ENCODE measurements at places on chromosomes 6 and 20.
A peak's percentile ranks its signal among the peaks of the same experiment; 100 is the strongest.

- no peak for DNase-seq
Measured at GRCh38 chr20:52824494-52825216, 147.5 kb upstream of the TSHZ2 start.

DNA sequence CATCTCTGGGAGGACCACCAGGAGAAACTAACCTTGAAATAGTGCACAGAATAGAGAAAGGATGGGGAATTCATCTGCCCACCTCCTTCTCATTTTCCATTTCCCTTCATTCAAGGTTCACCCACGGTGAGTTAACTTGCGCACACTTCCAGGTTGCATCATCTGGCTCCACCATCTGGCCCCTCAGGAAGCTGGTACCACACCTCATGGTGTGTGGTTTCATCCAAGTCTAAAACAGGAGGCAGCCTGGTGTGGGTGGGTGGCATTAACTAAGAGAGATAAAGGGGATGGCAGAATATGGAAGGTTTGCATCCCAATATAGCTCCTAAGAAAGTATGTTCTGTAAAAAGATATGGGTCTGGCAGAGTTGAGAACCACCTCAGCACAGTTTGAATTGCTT is 3.8 kb downstream of the ZNF334 start:
- no peak for DNase-seq

GRCh38 chr20:17680836-17681725 is 961 bp downstream of the RRBP1 start:
- peak; percentile 92 for DNase-seq

DNA sequence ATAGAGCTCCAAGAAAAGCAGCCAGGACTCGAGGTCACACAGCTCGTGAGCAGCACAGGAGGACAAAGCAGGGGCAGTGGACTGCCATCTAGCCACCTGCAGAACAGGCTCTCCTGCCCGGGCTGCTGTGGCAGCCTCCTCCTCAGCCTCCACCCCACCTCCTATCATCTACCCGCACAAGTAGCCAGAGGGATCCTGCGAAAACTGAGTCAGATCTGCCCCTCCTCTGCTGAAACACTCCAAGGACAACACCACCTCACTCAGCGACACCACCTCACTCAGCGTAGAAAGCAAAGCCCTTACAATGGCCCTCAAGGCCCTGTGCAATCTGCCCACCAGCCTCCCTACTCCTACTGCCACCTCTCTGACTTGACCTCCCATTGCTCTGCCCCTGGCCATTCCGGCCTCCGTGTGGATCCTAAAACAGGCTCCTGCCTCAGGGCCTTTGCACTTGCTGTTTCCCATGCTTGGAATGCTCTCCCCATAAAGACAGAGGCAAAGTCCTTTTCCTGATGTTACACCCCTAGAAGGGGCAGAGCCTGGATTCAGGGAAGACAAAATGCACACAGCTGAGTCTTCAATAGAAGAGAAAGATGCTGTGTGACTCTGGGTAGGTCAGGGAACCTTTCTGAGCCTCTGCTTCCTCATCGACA is 19.3 kb downstream of the PREX1 start:
- no peak for DNase-seq

- no peak for DNase-seq
Measured at GRCh38 chr20:38970302-38970701, 8.2 kb downstream of the DHX35 start.

- no peak for DNase-seq
Measured at GRCh38 chr6:167703347-167703746, 123.4 kb upstream of the AFDN start.

GRCh38 chr20:20206788-20207187 is 154.5 kb downstream of the CFAP61 start:
- DNase-seq = no peak

GRCh38 chr6:117326396-117326795 is 61.0 kb downstream of the VGLL2 start:
- DNase-seq = no peak

- no peak for DNase-seq
Measured at GRCh38 chr6:24529985-24530384, 35.2 kb downstream of the ALDH5A1 start.

GRCh38 chr20:16580147-16580546 is 6.9 kb upstream of the KIF16B start:
- DNase-seq = no peak

DNA sequence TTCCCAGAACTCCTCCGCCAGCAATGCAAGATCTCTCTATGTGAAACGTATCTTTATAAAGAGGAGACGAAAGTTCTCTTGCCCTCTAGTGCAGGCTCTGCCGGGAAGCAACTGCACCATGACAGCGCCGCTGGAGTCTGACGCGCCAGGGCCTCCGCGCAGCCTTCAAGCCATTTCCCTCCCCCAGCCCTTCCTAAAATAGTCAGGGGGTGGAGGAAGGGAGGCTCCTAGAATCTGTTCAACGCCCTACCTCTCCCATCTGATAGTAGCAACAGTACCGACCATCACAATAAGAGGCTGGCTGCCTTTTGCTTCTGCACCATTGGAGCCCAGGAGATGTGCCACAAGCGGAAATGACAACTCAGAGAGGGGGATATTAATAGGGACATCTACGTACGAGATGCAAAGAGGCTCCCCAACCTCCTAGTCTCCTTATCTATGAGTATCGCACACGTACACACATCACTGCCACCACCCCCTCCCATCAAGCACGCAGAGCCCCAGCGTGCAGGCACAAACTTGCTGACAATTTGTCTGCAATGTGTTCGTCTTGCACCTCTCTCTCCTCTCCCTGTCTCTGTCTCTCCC is 1.0 kb downstream of the SYNE1 start:
- DNase-seq = no peak

GRCh38 chr6:4606821-4607704 is 169.1 kb upstream of the CDYL start:
- DNase-seq = peak; percentile 11

- DNase-seq = peak; percentile 66
Measured at GRCh38 chr20:62977613-62978560, 25.4 kb downstream of the SLC17A9 start.

- no peak for DNase-seq
Measured at GRCh38 chr6:53476964-53477363, 67.9 kb downstream of the GCLC start.
